ENCODE measurements at places on chromosomes 3 and 15. TPM values are rescaled to one million over a fixed set of nuclear protein-coding genes. Genes with fewer than 3 reads are reported as not detected.

The SI gene
- not detected for polyA plus RNA-seq

- H3K27me3 ChIP-seq: no peaks in the 10 kb centered on the region
- peaks cover 27% of the 10 kb centered on the region for H3K4me1 ChIP-seq
- H3K27ac ChIP-seq: peak overlapping the region; percentile 78
- H3K4me3 ChIP-seq: no peak overlapping the region
- DNase-seq: no peak
Measured at GRCh38 chr3:14141602-14142341, 16.9 kb downstream of the TMEM43 start.

- H3K27ac ChIP-seq: peak overlapping the region; percentile 48
- H3K27me3 ChIP-seq: no peaks in the 10 kb centered on the region
- H3K4me3 ChIP-seq: no peak overlapping the region
- peak; percentile 37 for DNase-seq
- peaks cover 15% of the 10 kb centered on the region for H3K4me1 ChIP-seq
Measured at GRCh38 chr15:89772932-89773583, 3.1 kb upstream of the MESP2 start.

The LDHAL6B gene
- polyA plus RNA-seq: not detected

- no peaks in the 10 kb centered on the region for H3K36me3 ChIP-seq
- no peak overlapping the region for H3K27ac ChIP-seq
- H3K4me3 ChIP-seq: no peak overlapping the region
- no peak for DNase-seq
- H3K27me3 ChIP-seq: no peaks in the 10 kb centered on the region
Measured at GRCh38 chr3:165446555-165446954, 250.4 kb upstream of the SLITRK3 start.

DNA sequence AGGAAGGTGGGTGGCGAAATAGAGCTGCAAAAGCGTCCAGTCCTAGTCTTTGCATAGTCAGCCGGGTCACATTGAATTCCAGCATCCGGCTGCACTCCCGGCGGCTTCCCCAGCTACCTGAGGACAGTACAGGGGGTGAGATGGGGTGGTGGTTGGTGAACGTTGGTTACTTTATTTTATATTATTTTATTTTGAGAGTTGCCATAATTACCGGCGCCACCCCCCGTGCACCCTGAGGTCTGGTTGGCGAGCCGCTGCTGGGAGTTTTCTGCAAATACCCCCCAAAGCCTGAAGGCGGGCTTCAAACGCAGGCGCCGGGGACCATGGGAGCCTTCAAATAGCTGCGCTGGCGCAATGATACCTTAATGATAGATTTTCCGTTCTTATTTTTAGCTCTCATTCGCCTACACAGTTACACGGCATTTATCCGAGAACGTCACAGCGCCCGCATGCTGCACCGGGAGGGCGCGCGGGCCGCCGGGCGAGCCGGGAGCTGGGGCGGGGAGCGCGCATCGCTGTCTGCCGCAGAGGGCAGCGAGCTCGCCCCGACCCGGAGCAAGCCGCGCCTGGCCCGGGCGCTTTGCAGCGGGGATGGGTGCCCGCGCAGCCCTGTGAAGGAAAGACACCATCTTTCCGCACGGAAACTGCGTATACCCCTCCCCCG is 756 bp upstream of the RASGRF1 start:
- H3K36me3 ChIP-seq: no peaks in the 10 kb centered on the region
- H3K27me3 ChIP-seq: peaks cover 29% of the 10 kb centered on the region
- H3K27ac ChIP-seq: no peak overlapping the region
- H3K4me3 ChIP-seq: no peak overlapping the region
- DNase-seq: peak; percentile 81
- H3K4me1 ChIP-seq: no peaks in the 10 kb centered on the region

- H3K27me3 ChIP-seq: no peaks in the 10 kb centered on the region
- H3K4me1 ChIP-seq: no peaks in the 10 kb centered on the region
Measured at GRCh38 chr15:45391746-45392583, 13.6 kb upstream of the GATM start.

- H3K4me1 ChIP-seq: no peaks in the 10 kb centered on the region
- H3K4me3 ChIP-seq: peak overlapping the region; percentile 13
- peak; percentile 43 for DNase-seq
- peaks cover 39% of the 10 kb centered on the region for H3K36me3 ChIP-seq
- no peak overlapping the region for H3K27ac ChIP-seq
- H3K27me3 ChIP-seq: no peaks in the 10 kb centered on the region
Measured at GRCh38 chr15:72342385-72342784, 22.4 kb upstream of the CELF6 start.

GRCh38 chr3:124974691-124975090 is 40.1 kb upstream of the MUC13 start:
- H3K4me1 ChIP-seq: no peaks in the 10 kb centered on the region
- no peaks in the 10 kb centered on the region for H3K27me3 ChIP-seq
- no peak overlapping the region for H3K27ac ChIP-seq
- DNase-seq: no peak
- peaks cover 63% of the 10 kb centered on the region for H3K36me3 ChIP-seq
- no peak overlapping the region for H3K4me3 ChIP-seq

DNA sequence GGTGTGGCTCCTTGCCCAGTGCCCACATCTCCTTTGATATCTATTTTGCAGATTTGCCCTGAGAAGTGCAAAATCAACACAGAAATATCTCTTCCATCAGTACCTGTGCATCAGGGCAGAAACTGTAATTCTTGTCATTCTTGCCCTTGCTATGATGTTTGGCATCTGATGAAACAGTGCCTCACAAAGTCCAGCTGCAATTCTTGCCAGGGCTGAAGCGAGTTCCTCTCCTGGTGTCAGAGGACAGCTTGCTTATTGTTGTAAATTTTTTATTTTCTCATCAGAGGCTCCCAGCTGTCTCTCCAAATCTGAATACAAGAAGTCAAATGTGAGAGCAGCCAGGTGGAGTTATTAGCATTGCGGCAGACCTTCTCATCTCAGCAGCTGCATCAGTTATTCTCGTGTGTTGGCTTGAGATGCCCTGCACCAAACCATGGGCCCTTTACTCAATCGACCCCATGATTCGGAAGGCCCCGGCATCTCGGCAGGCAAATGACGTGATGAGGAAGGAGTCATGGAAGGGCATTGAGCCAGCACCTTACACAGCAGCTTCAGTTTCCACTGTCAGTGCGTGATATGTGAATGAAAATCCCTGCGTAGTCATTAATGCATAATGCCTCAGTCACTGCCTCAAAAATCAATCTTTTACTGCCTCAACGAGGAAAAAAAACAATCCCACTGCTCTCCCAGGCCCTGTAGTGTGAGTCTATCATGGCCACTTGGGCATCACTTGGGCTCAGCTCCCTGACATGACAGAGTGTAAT is 93.4 kb downstream of the CCNL1 start:
- H3K27ac ChIP-seq: no peak overlapping the region
- no peaks in the 10 kb centered on the region for H3K27me3 ChIP-seq
- H3K36me3 ChIP-seq: no peaks in the 10 kb centered on the region
- no peak overlapping the region for H3K4me3 ChIP-seq
- no peak for DNase-seq

The EAF1 gene
- polyA plus RNA-seq: 10.0 TPM

The LSAMP gene
- 6.6 TPM for polyA plus RNA-seq

- no peaks in the 10 kb centered on the region for H3K36me3 ChIP-seq
- DNase-seq: no peak
- no peak overlapping the region for H3K27ac ChIP-seq
Measured at GRCh38 chr15:98983334-98983733, 24.3 kb downstream of the PGPEP1L start.

The EXD1 gene
- 0.02 TPM for polyA plus RNA-seq

DNA sequence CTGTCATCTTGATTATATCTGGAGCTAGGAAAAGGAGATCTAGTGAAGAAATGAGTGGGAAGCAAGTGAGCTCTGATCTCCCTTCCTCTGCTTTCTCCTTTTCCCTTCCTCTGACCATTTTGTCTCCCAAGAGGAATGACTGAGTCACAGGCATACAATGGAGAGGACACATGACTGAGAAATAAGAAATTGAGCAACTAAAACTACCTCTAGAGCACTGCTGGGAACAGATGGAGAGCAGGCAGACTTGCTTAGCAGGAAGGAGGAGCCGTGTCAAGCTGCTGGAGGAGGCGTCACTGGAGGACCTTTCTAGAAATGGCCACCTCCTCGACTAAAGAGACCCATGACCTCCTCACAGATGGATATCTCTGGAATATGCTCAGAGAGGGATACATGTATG is 66.9 kb upstream of the MYO5C start:
- H3K4me1 ChIP-seq: no peaks in the 10 kb centered on the region
- no peak for DNase-seq
- H3K4me3 ChIP-seq: no peak overlapping the region

- H3K27ac ChIP-seq: no peak overlapping the region
- no peak overlapping the region for H3K4me3 ChIP-seq
- H3K36me3 ChIP-seq: peaks cover 14% of the 10 kb centered on the region
- DNase-seq: peak; percentile 17
Measured at GRCh38 chr3:126613479-126614188, 41.3 kb downstream of the TXNRD3 start.
